Activated effector memory CD4-positive, alpha-beta T cell treated with anti-CD3 and anti-CD28 coated beads, Interleukin-2, amount 50 U/mL, for 16 hours (primary cell): ENCODE measurements at places on chromosomes 7 and 10.

DNA sequence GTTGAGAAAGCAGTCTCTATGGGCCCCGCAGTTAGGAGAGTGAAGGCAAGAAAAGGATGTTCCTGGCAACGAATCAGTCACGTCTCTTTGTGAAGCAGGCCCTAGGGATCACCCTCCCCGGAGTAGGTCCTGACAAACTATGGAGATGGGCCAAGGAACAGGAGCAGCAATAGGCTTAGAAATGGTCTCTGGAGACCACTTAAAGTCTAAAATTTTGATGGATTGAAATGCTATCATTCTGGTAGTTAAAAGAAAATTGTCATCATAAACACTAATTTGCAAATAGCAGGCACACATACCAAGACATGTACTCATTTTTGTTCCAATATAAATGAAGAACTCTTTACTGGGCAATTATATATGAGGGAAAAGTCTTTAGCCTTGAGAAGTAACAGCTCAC lies 123.5 kb downstream of the ITGB8 start:
- DNase-seq, result no peak

DNA sequence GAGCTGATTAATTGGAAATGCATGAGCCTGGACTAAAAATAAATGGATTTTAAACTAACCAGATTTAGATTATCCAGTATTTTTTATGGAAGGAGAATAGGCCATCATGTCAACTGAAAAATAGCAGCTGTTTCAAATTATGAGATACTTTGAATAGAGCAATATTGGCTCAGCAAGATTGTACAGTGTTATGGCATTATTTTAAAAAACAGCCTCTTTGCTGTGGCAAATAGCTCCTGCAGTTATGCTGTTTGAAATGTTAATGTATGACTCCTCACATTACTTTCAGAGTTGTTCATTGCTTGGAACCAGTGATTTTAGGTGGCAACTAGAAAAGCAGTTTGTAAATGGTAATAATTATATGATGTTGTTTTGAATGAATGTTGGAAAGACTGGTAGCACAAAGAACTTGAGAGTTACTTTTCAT lies 244.5 kb downstream of the KIAA1217 start:
- DNase-seq, result no peak

GRCh38 chr10:73810735-73811465 lies 498 bp downstream of the NDST2 start:
- DNase-seq, result peak; percentile 84

DNA sequence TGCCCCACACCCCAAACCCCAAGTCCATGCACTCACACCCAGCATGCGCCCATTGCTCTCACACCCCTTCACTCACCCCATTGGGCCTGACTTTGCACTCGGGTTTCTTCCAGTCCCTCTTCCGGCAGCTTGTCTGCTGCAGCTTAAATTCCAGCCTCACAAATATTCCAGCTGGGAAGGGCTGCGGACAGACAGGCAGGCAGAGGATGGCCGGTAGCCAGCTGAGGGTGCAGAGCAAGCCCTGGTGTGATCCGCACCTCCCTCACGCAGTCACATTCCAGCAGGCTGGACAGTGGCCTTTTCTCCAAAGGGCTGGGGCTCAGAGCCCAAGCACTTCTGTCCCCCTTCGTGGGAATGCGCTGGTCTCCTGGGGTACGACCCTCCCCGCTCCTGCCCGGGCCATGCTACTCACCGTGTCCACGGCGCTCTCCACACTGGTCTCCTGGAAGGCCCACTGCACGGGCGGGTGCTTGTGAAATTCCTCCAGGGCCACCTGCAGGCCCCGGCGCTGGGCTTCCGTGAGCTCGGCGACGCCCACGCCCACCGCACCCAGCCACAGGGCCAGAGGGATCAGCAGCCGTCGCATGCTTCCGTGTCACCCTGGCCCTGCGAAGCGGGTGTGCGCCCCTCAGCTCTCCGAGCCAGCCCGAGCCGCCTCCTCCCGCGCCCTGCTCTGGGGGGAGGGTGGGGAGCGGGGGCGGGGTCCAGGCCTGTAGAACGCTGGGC lies 1.2 kb downstream of the RARRES2 start:
- no peak for DNase-seq
